Germinal center (tissue), 1 donor: ENCODE measurements at places on chromosomes 2 and 18.

DNA sequence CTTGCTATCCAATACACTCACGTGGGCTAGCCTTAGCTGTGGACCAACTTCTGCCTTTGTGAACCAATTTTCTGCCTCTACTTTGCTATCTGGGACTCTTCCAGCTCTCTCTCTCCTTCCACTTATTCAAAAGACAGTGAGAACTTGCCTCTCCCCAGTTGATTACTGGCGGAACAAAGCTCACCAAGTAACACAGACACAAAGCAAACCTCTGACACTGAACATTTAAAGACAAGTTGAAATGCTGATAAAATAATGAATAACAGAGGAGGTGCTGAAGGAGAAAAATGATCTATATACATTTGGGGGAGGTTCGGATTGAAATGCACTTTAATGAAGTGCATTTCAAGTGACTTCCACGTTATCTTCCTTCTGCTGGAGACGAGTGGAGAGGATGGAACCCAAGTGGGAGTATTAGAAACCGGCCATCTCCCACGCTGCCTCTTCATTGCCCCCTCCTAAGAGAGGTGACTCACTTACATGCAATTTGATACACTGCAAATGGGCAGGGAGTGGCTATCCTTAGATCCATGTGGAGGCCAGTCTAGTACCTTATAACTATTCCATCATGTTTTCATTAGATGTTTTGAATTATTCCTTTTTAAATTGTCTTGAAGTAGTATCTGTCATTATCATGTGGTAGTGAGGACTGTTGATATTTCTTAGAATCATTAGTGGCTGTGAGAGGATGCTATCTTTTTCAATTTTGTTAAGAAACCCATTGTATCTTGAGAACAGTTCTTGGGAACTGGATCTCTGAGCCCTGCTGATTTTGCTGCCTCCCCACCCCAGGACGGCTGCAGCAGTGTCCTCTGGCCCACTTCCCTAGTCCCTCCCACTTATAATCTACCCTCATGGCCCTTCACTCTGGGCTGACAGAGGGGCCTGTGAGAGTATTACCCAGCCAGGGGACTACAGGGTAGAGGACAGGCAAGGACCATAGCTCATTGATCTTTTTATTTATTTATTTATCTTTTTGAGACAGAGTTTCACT, 6.0 kb upstream of the GLI2 start:
- no peak for DNase-seq

GRCh38 chr2:210756855-210757254, 200.5 kb downstream of the CPS1 start:
- no peak for DNase-seq

- no peak for DNase-seq
Measured at GRCh38 chr18:32255570-32255969, 65.7 kb downstream of the MEP1B start.

GRCh38 chr2:145404690-145405089, 884.8 kb upstream of the ZEB2 start:
- DNase-seq = no peak
